ENCODE measurements at places on chromosomes 7 and 10. TPM values are rescaled to one million over a fixed set of nuclear protein-coding genes. Genes with fewer than 3 reads are reported as not detected.

PKD2L1 gene
- total RNA-seq = not detected

PSTK gene
- 2.8 TPM for total RNA-seq

NUTM2E gene
- total RNA-seq = not detected

RAMP3 gene
- total RNA-seq = 32.3 TPM

OR6V1 gene
- not detected for total RNA-seq
